ENCODE measurements at places on chromosomes 1 and 21.

- no peak for DNase-seq
Measured at GRCh38 chr1:21333824-21334213, 43.6 kb upstream of the ECE1 start.

- no peak for DNase-seq
Measured at GRCh38 chr1:26317146-26317545, 612 bp upstream of the CD52 start.

DNA sequence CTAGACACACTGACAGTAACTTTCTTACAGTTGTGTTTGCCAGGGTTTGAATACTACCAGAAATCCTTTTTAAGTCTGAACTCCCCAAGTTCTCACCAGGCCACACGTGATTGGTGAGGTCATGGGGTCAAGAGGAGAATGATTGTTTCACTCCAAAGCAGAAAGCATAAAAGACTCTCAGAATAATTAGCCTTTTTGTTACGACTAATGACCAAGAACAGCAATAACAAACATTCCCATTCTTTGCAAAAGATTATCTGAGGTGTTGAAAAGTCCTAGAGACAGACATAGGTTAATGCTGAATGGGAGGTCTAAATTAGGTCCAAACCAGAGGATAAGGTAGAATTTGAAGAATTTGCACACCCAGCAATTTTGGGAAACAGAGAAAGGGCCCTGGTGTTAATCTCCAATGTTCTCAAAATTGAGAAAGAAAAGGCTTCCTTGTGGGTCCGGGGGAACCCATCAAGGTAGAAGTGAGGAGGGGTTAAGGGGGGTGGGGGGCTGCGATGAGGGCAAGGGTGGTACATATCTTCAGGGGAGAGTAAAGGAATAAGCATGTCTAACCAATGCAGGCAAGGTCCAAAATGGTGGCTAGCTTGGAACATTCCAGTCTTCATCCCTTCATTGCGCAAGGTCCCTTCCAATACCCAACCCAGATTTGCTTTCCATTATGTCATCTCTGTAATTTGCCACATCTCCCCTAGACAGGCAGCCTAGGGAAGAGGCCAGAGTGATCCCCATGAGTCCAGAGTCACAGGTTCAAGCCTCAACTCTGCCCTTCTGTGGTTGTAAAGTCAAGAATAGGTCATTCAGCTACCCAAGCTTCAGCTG lies 74.6 kb upstream of the NFIA start:
- DNase-seq: no peak

DNA sequence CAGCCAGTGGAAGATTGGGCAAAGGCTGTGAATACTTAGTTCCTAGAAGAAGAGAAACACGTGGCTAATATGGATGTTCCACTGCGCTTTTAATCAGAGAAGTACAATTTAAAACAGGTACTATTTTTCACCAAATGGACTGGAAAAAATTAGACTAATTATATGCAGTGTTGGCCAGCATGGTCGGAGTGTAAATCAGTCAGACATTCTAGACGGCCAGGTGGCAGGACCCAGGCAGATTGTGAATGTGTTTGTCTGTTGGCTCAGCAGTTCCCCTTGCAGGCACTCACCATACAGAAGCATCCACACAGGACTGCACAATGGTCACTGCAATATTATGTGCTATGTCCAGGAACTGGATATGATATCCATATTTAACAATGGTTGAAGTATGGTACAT lies 23.9 kb upstream of the SLC25A34 start:
- DNase-seq: no peak

- DNase-seq: no peak
Measured at GRCh38 chr1:200668514-200669313, 993 bp downstream of the DDX59 start.

- DNase-seq: no peak
Measured at GRCh38 chr1:114177282-114177681, 23.6 kb upstream of the SYT6 start.

- no peak for DNase-seq
Measured at GRCh38 chr21:33848249-33848953, 67.2 kb downstream of the ATP5PO start.

DNA sequence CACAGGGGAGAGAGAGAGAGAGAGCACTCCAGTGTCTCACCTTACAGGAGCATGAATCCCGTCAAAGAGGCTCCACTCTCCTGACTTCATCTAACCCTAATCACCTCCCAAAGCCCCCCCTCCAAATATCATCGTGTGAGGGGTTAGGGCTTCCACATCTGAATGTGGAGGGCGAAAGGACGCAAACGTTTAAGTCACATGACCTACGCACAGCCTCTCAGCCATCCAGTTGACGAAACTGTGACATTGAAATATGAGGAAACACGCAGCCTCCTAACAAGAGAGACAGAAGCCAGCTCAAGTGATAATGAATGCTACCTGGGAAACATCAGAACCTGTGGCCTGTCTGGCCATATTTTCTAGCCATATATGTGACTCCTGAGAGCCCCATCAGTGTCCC lies 63.7 kb downstream of the MATN1 start:
- no peak for DNase-seq

- DNase-seq: no peak
Measured at GRCh38 chr21:16811970-16812369, 700.9 kb upstream of the CXADR start.

- DNase-seq: no peak
Measured at GRCh38 chr1:3156936-3157335, 87.9 kb downstream of the PRDM16 start.

DNA sequence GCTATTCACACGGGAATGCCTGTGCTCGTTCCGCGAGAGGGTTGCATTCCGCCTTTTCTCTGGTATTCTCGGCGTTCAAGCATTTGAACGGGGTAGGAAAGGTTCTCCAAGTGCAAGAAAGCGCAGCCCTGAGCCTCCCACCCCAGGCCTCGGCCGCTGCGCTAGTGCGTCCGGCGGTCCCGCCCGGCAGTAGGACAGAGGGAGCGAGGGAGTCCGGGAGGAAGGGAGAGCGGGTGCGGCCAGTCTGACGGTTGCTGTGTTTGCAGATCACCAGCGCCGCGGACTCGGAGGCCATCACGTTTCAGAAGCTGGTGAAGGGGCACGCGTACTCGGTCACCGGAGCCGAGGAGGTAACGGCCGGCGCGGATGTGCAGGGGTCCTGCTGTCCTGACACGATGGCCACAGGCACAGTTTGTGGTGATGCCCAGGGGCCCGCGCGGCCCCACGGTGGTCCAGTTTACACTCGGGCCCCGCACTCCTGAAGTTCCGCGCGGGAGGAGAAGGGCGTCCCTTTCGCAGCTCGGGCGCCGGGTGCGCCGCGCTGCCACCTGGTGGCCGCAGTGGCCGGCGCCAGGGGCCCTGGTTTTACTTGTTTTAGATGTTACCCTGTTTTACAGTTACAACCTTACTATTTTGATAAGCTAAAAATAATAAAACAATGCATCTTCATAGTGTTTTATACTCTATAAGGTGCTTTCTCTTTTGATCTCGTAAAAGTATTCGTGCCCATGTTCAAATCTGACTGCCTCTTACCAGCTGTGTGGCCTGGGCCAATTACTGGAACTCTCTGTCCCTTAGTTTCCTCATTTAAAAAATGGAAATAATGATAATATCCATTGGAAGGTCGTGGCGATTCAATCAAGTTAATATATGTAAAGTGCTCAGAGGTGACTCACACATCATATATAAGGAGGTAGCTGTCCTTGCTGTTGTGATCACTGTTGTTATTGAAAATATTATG lies 36.7 kb downstream of the CAPN2 start:
- DNase-seq: peak; percentile 68

DNA sequence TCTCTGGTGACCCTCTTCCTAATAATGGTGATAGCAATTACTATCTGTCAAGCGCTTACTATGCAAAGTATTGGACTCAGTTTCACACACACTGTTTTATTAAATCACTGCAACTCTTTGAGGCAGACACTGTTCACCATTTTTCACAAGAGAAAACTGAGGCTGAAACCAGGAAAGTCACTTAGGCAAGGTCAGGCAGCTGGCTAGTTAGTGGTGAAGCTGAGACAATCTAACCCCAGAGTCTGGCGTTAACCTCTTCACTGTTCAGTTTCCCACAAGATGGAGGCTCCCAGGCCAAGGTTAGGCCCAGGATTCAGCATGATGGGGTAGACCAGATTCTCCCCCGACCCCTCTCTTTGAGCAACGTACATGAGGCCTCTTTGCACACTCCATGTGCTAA lies 4.8 kb upstream of the GJA8 start:
- no peak for DNase-seq

GRCh38 chr1:232585486-232585885 lies 44.4 kb downstream of the SIPA1L2 start:
- no peak for DNase-seq

DNA sequence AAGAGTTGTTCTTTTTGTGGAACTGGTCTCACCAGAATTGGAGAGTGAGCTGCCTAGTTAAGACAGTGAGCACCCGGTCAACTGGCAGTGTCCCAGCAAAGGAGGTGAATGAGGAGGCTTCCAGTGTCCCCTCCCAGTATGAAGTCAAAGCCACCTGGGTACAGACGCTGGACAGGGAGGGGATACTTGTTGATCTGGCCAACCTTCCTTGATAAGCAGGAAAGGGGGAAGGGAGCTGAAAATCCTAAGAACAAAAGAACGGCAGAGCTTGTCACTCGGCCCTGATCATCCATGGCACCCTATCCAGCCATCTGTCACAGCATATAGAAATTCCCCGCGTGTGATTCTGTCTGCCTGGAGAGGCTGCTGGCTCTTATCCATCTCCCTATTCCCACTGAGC lies 91.5 kb downstream of the SSBP3 start:
- no peak for DNase-seq

DNA sequence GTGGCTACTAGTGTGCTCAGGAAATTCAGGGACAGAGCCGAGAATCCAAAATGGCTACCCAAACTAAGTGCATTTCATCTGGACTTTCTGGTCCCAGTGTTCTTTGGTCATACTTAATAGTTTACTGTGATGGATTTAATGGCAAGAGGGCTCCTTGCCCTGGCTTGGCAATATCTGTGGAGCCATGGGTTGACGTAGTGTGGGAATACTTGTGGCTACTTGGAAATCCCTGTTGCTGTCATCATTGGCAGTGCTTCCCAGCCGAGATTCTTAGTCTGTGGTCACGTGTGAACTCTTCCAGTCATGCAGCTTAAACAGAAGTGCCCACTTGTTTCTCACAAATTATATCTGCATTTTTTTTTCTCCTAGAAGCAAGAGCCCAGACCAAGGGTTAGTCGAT lies 198.9 kb downstream of the HS2ST1 start:
- DNase-seq: no peak

GRCh38 chr1:40057310-40058030 lies 16.9 kb downstream of the CAP1 start:
- no peak for DNase-seq

- no peak for DNase-seq
Measured at GRCh38 chr1:41730806-41731205, 187.9 kb downstream of the HIVEP3 start.

DNA sequence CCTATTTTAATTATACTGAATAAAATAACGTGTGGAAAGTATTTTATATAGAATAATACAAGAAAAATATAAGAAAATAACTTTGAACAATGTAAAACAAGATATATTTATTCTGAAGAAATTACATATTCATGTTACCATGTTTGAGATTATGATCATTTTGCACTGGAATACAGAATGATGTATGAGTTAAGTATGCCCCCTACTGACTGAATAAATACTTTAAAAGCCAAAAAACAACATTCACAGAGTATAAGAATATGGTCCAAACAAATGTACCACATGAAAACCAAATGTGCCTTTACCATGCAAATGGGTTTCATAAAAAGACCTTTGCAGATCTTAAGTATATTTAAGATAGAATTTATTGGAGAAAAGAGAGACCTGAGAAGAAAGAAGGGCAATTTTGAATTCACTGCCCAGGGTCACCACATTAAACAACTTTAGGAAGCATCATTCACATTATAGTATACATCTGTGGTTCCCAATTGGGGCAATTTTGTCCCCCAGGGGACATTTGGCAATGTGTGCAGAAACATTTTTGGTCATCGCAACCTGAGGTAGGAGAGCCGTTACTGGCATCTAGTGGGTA lies 136.6 kb upstream of the GFI1 start:
- DNase-seq: peak; percentile 35

GRCh38 chr1:229153955-229154548 lies 116.9 kb upstream of the RAB4A start:
- DNase-seq: no peak

DNA sequence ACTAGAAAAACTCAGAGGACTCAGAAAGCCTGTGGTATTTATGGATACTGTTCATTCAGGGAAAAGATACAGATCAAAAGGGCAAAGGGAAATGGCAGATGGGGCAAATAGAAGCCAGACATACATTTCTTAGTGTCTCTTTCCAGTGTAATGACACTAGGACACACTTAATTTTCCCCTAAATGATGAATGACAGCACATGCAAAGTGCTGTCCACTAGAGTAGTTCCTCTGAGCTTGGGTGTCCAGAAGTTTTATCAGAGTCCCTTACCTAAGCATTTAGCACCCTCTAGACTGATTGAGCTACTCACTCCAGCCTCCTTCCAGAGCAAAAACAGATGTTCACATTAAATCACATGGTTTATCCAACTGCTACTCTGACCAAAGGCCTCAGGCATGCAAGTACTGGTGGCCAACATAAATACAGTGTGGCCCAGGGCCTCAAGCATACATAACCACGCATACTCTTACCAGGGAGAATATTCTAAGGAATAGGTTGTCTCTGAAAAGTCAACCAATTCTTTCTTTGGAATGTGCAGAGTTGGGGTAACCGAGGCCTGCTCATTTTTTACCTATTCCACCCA lies 166.9 kb downstream of the NCAM2 start:
- DNase-seq: no peak

GRCh38 chr1:84330125-84330984 lies 28.8 kb downstream of the SAMD13 start:
- DNase-seq: no peak

- DNase-seq: no peak
Measured at GRCh38 chr1:6082430-6082971, 36.8 kb downstream of the KCNAB2 start.

DNA sequence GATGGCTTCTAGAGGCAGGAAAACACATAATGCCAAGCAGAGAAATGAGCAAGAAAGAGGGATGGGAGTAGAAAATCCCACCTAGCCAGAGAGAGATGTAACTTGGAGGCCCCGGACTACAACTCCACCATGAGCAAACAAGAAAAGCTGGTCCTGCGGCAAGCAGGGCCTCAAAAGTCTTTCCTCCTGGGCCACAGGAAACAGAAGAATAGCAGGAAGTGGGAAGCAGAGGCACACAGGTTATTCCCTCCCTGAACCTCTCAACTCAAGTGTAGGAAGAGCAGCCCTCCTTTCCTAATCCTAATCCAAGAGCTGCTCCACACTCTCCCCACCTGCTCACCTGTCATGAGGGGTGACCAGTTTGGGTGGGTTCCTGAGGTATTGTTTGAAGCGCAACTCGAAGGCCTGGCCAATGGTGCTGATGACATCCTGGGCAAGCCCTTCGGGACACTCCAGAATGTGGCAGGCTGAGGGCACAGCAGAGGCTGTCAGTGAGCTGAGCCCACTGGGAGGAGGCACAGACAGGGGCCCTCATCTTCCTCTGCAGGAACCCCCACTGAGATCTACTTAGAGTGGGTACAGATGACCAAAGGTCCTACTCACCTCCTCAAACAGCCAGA lies 3.1 kb downstream of the SHC1 start:
- DNase-seq: no peak

- peak; percentile 60 for DNase-seq
Measured at GRCh38 chr1:172883844-172884243, 166.9 kb downstream of the TNFSF18 start.

GRCh38 chr1:160839746-160840145 lies 22.9 kb downstream of the CD244 start:
- DNase-seq: no peak

- DNase-seq: no peak
Measured at GRCh38 chr1:6890686-6891085, 105.4 kb downstream of the CAMTA1 start.

GRCh38 chr1:169546087-169546995 lies 39.9 kb downstream of the F5 start:
- peak; percentile 82 for DNase-seq
